ENCODE measurements at places on chromosomes 5 and 9. TPM values are rescaled to one million over a fixed set of nuclear protein-coding genes. Genes with fewer than 3 reads are reported as not detected.

CANX gene
- 992 TPM for polyA plus RNA-seq

GPR150 gene
- 0.40 TPM for polyA plus RNA-seq

LRRC19 gene
- not detected for polyA plus RNA-seq

TBC1D2 gene
- polyA plus RNA-seq, result 6.3 TPM

PALM2AKAP2 gene
- polyA plus RNA-seq, result 0.07 TPM

GFI1B gene
- not detected for polyA plus RNA-seq

PTGR1 gene
- polyA plus RNA-seq, result 121 TPM

- peak; percentile 96 for DNase-seq
Observed at GRCh38 chr9:93962561-93963440, 7.6 kb upstream of the BARX1 start.

DNA sequence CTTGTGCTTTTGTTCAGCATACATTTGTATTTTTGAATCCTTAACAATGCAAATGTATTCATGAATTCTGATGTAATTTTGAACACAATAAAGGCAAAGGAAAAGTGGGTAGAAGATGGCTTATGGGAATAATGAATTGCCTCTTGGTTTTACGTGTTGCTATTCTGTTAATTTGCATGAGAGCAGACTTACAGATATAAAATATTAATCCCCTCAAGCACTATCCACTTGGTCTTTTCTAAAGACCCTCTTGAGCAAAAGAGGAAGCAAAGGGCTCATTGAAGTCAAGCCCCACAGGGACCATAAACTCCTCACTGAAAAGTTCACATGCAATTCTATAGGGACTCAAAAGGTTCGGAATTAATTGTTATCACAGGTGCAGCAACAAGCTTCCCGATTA lies 51.9 kb downstream of the OSTF1 start:
- no peak for DNase-seq

DNA sequence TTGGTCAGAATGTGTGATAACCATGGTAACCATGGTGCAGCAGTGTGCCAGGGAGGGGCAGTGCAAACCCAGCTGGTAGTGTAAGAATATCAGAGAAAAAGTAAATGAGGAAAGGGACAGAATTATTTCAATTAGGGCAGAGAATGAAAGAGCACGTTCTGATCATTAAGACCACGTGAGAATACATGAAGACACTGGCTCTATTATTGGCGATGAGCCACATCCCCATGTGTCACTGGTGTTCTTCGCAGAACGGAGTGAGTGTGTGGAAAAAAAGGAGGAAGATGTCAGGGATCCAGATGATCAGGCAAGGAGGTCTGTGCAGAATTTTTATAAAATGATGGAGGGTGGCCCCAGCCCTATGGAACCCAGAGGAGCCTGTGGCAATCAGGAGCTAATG lies 315.5 kb downstream of the SEMA5A start:
- no peak for DNase-seq

DNA sequence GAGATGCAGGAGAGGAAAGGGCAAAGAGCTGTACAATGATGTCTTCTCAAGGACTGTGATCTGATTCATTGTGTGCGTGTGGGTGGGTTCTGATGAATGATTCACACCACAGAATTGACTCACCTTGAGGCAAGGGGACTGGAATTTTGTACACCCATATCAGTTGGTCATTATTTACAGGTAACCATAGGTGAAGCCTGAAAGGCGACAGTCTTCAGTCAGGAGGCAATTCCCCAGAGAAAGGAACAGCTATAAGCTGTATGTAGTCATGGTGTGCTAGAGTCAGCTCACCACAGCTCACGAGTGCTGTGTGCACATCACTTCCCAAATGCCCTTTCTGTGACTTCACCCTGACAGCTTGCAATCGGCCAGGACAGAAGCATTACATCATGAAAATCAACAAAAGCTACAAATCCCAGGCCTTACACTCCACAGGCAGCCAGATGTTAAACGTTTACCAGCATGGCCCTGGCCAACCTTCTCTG lies 87.6 kb upstream of the RPS23 start:
- DNase-seq, result no peak

DNA sequence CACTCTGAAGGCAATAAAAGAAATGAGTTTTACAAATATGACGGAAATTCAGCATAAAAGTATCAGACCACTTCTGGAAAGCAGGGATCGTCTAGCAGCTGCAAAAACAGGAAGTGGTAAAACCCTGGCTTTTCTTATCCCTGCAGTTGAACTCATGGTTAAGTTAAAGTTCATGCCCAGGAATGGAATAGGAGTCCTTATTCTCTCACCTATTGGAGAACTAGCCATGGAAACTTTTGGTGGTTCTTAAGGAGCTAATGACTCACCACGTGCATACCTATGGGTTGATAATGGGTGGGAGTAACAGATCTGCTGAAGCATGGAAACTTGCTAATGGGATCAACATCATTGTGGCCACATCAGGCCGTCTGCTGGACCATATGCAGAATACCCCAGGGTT lies 93.5 kb upstream of the RGMB start:
- no peak for DNase-seq

DNA sequence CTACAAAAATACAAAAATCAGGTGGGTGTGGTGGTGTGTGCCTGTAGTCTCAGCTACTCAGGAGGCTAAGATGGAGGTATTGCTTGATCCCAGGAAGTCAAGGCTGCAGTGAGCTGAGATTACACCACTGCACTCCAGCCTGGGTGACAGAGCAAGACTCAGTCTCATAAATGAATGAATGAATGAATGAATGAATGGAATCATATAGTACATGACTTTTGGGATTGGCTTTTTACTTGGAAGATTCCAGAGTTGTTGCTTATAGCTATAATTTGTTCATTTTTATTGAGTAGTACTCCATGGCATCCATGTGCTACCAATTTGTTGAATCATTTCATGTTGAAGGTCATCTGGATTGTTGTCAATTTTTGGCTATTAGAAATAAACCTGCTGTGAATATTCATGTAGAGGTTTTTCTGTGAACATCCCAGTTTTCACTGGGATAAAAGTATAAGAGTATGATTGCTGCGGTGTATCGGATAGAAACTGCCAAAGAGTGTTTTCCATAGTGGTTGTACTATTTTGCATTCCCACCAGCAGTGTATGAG lies 19.9 kb downstream of the ERBIN start:
- DNase-seq, result no peak

DNA sequence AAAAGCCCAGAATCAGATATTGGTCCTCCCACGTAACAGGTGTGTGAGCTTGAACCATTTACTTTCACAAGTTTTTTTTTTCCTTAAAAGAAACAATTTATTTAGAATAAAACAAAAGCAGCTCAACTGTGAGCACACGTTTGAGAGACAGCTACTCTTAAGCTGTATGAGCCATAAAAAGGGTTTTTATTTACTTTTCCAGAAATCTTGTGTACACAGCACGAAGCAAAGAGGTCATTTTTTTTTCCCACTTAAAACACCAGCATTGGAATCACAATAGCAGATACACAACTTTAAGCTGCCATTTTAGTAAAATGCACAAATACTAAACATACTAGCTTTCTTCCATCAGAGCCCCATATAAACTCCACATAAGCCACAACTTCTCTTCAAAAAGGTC lies 44.6 kb downstream of the JAKMIP2 start:
- no peak for DNase-seq

DNA sequence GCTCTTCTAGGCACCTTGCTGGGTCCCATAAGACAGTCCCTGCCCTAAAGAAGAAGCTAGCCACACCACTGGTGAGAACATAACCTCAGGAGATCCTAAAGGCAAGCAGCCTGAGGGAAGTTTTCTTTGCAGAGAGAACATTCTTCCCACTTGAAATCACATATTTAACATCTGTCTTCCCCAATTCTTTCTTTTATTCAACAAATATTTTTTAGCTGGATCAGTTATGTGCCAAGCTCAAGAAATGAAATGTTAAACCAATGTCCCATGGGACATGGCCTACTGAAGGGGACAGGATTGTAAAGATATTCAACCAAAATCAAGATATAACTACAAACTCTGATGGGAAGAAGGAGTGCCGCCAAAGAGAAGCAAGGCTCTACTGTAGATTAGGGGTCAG lies 36.5 kb downstream of the FOXI1 start:
- no peak for DNase-seq

DNA sequence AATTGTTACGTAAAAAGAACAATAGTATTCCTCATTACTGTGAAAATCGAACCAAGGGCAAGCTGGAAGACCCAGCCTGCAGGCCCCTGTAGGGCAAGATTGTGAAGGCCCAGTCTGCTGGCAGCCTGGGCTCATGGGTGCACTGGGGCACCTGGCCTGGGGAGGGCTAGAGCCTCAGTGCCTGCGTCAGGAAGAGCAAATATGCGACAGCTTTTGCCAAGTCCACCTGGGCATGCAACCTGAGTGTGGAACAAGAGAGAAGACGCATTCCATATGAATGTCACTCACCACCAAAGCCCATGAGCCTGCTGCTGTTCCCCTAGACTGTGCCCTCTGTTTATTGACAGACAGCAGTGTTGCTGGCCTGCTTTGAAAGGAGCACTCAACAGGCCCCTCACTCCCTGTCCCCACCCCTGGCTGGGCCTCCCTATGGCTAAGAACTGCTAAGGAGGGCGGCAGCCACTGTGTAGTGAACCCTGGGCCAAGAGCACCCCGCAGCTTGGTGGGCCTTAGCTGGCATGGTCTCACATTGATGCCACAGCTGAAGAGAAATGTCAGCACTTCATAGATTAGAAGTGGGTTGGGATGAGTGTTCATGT lies 28.2 kb downstream of the PSD2 start:
- no peak for DNase-seq

GRCh38 chr5:108687595-108688200 lies 60.0 kb upstream of the FER start:
- DNase-seq, result no peak

DNA sequence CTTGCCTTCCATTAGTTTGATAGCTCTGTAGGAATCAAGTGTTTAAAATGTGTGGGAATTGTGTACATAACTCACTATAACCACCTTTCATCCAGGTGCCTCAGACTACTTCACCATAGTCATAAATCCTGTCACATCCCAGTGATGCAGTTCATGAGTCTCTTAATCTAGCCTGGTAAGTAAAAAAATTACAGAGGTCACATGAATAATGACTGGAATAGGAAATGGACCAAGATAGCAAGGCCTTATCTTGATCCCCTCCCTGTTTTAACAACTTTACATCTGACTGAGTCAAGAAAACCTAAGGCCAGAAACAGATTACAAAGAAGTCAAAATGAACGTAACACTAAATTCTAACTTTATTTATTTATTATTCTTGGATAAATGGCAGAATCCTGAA lies 1.5 kb upstream of the RNF145 start:
- DNase-seq, result no peak

GRCh38 chr9:110330484-110331105 lies 7.1 kb downstream of the TXNDC8 start:
- DNase-seq, result no peak

- DNase-seq, result peak; percentile 29
Observed at GRCh38 chr5:168734620-168735300, 155.6 kb upstream of the PANK3 start.

DNA sequence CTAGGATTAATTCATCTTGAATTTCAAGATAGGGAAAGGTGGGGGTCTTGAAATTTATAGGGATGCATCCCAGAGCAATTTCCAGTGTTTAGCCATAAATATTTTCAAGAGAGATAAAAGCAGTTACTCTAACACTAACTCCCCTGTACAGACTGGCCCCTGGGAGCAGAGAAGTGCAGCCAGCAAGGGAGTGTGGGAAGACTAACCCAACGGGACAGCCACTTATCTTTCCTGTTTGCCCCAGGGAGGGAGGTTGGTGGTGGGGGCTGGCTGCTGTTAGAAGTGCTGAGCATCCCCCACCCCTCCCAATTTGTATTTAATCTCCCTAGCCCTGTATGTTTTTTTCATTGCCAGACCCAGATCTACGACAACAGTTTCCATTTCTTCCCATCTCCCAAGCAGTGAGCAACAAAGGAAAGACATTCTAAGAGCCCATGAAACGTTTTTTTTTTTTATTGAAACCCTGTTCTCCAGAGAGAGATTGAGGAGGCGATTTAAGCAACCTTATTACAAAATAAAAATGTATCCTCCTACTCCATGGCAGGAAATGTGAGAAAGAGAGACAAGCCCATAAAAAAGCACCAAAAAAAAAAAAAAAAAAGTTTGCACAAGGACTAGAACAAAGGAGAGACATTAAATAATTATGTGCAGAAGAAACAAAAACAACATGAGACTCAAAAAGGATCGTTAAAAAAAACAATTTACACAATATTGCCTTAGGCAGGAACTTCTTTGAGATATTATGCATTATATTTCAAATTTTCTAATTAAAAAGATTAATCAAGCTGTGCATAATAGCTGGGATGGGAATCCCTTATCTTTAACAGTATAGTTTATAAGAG lies 343.4 kb downstream of the ARHGEF28 start:
- no peak for DNase-seq

- DNase-seq, result no peak
Observed at GRCh38 chr5:148912146-148912545, 85.7 kb downstream of the ADRB2 start.

- peak; percentile 67 for DNase-seq
Observed at GRCh38 chr5:127229185-127229889, 61.3 kb upstream of the MEGF10 start.

DNA sequence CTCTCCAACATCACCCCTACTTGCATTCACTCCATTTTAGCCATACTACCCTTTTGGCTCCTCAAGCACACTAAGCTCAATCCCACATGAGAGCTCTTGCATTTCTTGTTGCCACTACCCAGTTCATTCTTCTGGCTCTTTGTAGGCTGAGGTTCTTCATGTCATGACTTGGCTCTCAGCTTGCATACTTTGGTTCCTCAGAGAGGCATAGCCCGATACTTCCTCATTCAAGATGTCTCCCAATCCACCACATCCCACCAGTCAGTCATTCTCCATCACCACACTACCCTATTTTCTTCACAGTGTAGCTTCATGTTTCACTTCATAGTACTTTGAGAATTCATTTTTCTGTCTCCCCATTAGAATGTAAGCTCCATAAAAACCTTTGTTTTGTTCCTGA lies 116.7 kb downstream of the NR6A1 start:
- no peak for DNase-seq

GRCh38 chr9:20441711-20442423 lies 180.4 kb downstream of the MLLT3 start:
- DNase-seq, result no peak

DNA sequence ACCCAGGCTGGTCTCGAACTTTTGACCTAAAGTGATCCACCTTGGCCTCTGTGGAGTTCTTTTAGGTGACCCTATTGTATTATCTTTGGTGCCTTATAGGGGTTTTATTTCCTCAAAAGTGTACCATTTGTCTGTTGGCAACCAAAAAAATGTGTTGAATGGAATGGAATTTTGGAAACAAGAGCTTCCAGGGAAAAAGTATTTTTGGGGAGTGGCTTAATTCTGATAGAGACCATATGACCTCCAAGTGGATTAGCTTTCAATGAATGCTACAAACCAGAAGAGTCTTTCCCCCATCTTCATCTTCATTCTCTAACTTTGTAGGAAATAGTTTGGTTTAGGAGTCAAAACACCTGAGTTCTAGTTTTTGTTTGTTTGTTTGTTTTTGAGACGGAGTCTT lies 3.4 kb upstream of the OGN start:
- no peak for DNase-seq

DNA sequence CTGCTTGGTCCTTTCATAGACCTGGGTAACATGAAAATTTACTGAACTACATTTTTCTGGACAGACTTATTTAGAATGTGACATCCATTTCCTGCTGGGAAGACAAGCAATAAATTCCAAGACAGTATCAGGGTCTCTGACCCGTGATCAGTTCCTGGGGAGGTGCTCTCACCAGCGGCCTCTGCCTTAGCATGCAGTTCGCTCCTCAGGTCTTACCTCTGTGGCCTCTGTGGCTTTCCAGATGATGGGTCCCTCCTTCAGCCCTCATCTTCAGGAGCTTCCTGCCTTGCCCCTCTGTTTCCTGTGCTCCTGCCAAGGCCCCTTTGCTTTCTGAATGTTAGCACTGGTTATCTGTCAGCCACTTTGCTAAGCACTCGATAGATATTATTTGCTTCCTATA lies 66.4 kb downstream of the CMYA5 start:
- no peak for DNase-seq

- DNase-seq, result no peak
Observed at GRCh38 chr9:34541540-34541939, 18.8 kb upstream of the ENHO start.

Measured in adrenal gland (tissue), 19 donors.